Glomerular endothelial cell (primary cell): ENCODE measurements at places on chromosomes 4 and X.

- no peak for DNase-seq
Observed at GRCh38 chr4:86757468-86757867, 91.7 kb downstream of the SLC10A6 start.

GRCh38 chr4:78451407-78451806 lies 100.2 kb upstream of the ANXA3 start:
- DNase-seq = no peak

DNA sequence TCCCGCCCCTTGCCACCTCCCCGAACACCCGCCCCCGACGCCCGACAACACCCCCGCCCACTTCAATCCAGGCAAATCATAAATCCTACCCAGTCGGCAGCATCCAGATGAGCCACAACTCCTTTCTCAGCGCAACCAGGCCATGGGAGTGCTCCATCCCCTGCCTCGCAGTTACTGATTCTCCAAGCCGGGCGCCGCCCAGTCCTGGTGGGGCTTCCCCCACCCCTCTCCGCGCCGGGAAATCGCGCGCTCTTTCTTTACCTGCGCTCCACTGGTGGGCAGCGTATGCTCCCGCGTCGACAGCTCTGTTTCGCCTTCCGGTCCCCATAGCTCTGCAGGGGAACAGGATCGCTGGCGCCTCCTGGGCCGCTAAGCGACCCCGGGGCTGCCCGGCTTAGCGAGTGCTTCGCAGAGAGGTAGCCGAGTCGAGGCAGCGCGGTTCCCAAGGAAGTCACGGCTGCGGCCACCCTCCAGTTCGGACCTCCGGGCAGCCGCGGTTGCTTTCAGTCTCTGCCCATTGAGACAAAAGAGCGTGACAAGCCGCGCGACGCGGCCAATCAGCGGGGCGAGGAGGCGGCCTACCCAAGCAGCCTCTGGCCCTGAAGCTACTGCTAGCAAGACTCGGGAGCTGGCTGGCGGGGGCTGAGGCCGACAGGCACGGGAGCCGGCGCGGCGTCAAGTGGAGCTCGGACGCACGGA lies 43.7 kb upstream of the TMSB15B start:
- DNase-seq = no peak

DNA sequence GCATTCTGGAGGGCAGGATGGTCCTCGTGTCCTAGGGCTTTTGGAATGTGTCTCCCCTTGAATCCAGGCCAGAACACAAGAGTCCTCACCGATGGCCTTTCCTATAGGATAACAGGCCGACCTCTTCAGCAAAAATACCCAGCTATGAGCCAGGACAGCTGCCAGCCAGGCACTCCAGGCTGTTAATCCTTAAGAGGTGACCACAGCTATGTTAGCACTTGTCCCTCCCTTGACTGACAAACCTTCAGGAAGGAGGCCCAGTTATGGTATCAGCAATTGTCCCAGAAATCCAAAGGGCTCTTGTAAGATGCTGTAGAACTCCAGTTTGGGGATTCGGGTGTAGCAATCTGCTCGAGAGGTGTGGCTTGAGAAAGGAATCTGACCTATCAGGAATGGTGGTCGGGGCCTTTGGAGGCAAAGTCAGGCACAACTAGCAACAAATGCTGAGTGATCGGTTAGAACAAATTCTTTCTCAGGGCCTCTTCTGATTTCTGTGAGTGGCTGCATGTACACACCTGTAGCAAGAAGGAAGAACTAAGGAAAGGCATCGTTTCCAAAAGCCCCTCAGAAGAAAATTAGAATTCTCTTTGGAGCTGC lies 54.6 kb downstream of the PTCHD1 start:
- DNase-seq = no peak

- DNase-seq = no peak
Observed at GRCh38 chr4:89204624-89205023, 93.3 kb downstream of the TIGD2 start.

DNA sequence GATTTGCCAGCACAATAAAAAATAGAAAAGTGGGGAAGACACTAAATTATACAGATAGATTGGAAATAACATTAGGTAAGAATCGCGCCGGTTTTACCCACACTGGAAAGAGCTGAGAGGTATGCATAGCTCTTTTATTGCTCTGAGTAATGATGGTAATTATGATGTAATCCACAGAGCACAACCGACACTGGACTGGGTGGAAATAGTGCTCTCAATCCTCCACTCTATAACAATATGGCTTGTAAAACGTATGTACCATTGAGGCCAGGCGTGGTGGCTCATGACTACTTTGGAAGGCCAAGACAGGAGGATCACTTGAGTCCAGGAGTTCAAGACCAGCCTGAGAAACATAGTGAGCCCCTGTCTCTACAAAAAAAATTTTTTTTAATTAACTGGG lies 104.3 kb upstream of the RAPGEF2 start:
- no peak for DNase-seq

- no peak for DNase-seq
Observed at GRCh38 chrX:39661116-39661907, 436.4 kb downstream of the BCOR start.

DNA sequence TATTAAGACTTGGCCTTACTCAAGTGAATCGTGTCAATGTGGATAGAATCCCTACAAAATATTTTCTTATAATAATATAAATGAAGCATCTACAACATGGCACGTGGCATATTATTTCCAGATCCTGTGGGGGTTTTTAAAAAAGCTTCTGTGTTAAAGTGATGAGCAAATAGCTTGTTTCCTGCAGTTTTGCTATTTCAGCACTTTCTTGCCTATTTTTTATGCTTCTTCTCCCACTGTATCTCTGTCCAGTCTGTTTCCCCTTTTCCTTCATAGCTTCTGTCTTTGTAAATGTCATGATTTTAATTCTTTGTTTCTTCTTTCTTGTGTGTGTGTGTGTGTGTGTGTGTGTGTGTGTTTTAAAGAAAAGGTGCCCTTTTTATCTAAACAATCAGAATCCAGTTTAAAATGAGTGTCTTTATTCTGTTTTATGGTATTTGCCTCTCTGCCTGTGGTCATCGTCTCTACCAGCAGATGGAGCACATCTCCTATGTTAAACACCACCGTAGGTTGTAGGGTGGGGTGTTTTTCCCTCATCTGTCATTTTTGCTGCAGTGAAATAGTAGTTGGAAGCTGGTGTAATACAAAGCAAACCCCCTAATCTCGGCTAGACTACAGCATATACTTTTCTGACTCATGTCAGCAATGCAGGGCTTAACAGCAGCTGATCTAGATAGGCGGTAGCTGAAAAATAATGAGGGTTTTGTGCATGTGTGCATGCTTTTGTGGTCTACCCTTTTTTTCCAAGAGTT lies 33.1 kb downstream of the FTHL17 start:
- no peak for DNase-seq

DNA sequence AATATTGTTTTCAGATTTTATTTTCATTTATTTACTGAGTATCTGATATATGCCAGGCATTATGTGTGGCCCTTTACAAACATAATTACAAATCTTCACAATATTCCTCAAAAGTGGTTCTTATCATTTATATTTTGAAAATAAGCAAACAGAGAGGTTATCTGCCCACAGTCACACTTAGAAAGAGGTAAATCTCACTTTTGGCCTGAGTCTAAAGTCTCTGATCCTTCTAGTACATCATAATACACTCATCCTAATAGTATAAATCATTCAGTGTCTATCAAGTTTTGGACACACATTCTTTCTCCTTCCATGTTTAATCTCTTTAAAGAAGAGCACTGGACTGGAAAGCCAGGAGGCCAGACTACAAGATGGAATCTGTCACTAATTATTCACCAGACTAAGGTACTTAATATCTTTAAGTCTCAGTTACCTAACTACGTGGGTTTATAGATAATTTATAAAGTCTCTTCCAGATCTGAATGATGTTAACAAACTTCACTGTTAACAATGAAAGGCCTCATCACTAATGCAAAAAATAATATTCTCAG lies 281.3 kb downstream of the PPP3CA start:
- no peak for DNase-seq

- DNase-seq = no peak
Observed at GRCh38 chr4:87392183-87392582, 1.2 kb upstream of the HSD17B11 start.

GRCh38 chr4:112023402-112023950 lies 121.8 kb upstream of the FAM241A start:
- DNase-seq = no peak

GRCh38 chr4:187633245-187633644 lies 362.3 kb upstream of the ZFP42 start:
- no peak for DNase-seq

GRCh38 chr4:110705440-110705782 lies 82.5 kb upstream of the PITX2 start:
- DNase-seq = no peak

DNA sequence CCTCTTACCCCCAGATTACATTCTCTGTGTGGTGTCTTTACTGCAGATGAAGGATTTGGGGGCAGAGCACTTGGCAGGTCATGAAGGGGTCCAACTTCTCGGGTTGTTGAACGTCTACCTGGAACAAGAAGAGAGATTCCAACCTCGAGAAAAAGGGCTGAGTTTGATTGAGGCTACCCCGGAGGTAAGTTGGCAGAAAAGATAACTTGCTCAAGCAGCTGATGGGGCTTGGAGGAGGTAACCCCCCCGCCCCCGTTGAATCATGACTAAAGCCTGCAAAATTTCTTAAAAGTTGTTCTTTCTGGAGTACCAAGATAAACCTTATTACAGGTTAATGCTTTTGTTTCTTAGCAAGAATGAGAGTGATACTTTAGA lies 1.5 kb downstream of the CCNG2 start:
- DNase-seq = no peak

- DNase-seq = no peak
Observed at GRCh38 chr4:76712564-76712963, 185.4 kb downstream of the SOWAHB start.

GRCh38 chrX:148670277-148670676 lies 169.9 kb downstream of the AFF2 start:
- DNase-seq = no peak

DNA sequence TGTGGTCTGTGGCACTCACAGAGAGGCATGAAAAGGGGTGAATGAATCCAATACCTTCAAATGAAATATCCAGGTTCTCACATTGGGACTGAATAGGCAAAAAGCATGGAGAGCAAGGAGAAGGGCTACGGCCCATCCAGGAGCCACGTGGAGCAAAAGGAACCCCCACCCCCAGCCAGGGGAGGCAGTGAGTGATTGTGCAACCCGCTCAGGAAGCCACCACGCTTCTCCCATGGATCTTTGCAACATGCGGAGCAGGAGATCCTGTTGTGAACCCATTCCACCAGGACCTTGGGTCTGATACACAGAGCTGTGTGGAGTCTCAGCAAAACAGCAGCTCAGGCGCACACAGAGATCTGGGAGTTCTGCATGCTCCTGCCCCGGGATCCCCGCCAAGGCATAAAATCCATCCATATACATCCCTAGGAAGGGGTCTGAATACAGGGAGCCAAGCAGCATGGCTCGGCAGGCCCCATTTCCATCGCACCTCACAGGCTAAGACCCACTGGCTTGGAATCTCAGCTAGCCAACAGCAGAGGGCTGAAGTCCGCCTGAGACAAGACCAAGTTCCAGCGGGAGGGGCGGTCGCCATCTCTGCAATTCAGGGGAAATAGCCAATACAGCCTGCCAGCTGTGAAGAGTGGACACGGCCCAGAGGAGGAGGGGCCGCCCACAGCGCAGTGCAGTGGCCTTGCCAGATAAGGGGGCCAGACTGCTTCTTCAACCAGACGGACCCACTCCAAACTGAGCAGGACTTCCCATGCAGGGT lies 80.2 kb downstream of the FGF16 start:
- DNase-seq = no peak

DNA sequence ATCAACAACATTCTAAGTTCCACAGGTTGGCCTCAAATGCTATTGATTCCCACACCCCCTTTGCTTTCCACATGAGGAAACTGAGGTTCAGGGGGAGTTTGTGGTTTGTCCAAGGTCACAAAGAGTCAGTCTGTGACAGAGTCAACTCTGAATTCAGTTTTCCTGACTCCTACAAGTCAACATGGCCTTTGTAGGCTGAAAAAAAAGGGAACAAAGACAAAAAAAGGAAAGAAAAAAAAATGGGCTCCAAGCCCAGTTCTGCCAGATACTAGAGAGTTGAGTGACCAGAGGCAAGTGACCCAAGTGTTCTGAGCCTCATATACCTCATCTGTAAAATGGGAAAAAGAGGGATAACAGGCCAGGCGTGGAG lies 16.5 kb upstream of the PIM2 start:
- no peak for DNase-seq

- DNase-seq = no peak
Observed at GRCh38 chr4:155545456-155545855, 121.2 kb upstream of the GUCY1A1 start.

DNA sequence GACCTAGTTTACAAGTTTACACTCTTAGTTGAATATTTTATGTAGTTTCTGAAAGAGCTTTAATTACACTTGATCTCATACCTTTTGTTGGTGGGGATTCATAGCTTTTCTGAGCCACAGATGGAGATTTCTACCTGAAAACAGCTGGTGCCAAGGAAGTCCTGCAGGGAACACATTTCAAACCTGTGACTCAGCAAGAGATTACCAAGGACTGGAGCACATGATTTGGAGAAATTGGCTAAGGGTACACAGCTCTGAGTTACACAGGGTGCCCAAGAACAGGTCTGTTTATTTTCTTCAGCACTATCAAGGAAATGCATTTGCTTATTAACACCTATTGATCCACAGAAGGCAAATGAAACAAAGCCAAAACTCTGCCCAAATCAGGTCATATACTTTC lies 691.5 kb downstream of the KCTD8 start:
- no peak for DNase-seq

DNA sequence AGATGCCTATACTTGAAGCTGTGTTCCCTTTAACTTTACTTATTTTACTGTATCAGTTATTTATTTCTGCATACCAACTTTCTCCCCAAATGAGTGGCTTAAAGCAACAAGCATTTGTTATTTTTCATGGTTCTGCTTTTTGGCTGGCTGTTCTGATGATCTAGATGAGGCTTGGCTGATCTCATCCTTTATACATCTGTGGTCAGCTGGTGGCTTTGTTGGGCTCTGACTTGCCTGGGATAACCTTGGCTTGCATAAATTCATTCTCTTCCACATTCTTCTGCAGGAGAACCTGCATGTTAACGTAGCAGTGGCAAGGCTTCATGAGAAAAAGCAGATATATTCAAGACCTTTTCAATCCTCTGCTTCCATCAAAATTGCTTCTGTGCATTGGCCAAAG lies 1317.6 kb downstream of the ADGRL3 start:
- DNase-seq = no peak

DNA sequence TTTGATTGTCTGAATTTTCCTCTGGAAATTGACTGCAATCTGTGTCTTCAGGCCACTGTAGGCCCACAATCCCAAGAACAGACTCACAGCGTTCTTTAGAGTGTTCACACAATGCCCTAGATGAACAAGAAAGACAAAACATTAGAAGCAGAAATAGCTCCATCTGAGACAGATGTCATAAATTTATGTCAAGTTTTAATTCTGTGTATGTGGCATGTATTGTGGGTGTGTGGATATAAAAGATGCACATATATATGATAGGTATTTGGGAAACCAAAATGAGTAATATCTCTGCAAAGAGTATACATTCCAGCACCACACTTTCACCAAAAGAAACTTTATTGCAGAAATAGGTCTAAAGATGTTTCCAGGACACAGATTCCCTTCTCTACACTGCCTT lies 176.1 kb downstream of the CORIN start:
- no peak for DNase-seq

GRCh38 chrX:42089031-42089430 lies 165.7 kb upstream of the CASK start:
- DNase-seq = no peak
